ENCODE measurements at places on chromosomes 2 and 18.

- no peak for DNase-seq
These were observed 41.8 kb upstream of the CTAGE1 start for GRCh38 chr18:22459491-22459890.

GRCh38 chr2:134773759-134774742, 55.3 kb upstream of the TMEM163 start:
- no peak for DNase-seq

- no peak for DNase-seq
These were observed 1.4 kb downstream of the UGP2 start for GRCh38 chr2:63843093-63843492.

GRCh38 chr18:55256226-55256928, 297.1 kb upstream of the CCDC68 start:
- DNase-seq, result no peak

DNA sequence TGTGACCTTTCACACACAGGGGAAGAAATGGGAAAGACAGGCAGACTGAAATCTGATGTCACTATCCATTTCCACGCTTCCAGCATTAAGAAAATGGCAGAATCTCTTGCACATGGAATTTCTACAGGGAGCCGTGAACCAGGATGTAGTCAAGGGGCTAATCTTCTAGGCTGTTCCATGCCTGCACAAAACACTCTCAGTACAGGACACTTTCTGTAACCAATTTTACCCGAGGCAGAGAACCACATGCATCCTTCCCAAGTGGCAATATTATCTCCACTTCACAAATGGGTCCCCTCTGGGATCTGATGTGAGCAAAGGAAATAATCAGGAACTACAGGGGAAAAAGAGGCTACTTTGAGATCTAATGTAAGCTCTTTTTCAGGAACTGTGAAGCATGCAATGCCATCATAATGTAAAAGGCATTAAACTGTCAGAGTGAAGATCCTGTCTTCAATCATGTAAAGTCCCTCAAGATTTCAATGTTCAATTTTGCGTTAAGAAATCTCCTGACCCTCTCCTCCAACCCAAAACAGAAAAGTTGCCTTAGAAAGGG, 236.9 kb downstream of the RBM43 start:
- no peak for DNase-seq

DNA sequence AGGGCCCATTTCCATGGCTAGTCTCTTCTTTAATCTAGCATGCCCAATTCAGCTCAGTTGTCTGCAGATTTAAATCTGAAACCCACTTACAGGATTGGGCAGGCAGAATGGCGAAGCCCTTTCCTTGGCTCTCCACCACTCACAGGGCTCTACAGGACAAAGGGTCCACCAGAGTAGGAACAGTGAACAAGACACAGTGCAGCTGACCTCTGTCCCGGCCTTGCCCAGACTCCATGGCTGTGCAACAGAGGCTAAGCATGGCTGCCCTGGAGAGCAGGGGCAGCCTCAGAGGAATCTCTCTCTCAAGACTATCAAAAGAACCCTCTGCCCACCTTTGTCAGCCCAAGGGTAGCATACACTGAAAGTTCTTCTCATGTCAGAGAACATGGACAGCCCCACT, 9.7 kb upstream of the ATP6V1B1 start:
- DNase-seq, result no peak

DNA sequence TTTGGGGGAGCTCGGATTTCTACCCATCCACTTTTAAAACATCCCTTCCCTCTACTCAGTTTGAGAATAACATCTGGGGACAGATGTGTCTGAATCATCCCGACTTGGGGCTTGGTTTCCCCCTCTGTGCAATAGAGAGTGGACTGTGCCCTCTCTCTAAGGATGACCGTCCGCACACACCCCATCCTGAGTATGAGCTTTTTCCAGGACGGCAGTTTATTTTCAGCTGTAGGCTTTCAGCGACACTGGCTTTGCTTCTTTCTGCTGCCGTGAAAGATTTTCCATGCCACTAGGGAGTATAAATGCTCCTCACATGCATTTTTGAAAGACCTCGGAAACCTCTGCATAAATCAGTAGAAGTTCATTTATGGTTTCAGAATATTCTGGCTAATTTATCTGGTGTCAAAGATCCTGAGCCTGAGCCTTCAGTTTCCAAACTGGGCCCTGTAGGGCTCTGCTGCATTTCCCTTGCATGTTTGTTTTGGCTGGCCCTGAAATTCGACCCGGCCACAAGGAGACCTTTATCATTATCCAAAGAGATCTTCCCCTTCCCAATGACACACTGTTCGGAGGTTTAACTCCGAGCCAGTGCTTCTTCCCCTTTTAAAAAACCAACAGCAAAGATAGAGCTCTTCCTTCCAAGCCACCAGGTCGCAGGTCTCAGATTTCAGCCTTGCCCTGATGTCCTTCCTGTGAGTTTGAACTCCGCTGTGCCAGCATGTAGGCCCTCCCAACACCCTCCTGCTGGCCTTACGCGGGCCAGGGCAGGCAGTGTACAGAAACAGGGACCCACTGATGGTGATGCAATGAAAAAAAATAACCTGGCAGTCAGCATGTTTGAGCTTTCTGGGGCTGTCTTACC, 53.3 kb downstream of the FECH start:
- DNase-seq, result no peak

- DNase-seq, result no peak
These were observed 51.7 kb downstream of the SNTG2 start for GRCh38 chr2:1002350-1002749.

GRCh38 chr2:197711578-197711977, 6.4 kb downstream of the MARS2 start:
- no peak for DNase-seq

GRCh38 chr18:10405816-10406663, 48.4 kb upstream of the APCDD1 start:
- DNase-seq, result no peak

GRCh38 chr18:24546307-24546706, 85.9 kb downstream of the HRH4 start:
- DNase-seq, result no peak

DNA sequence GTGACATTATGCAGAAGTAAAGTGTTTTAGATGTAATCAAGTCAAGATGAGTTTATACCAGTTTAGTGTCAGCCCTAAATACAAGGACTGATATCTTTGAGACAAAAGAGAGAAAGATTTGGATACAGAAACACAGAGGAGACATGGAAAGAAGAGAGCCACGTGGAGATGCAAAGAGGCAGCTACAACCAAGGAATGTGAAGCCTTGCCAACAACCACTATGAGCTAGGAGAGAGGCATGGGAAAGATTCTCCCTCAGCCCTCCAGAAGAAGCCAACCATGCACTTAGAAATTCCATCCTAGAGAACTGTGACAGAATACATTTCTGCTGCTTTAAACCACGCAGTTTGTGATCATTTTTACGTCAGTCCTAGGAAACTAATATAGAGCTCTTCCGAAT, 217.2 kb downstream of the DOK6 start:
- DNase-seq, result no peak

DNA sequence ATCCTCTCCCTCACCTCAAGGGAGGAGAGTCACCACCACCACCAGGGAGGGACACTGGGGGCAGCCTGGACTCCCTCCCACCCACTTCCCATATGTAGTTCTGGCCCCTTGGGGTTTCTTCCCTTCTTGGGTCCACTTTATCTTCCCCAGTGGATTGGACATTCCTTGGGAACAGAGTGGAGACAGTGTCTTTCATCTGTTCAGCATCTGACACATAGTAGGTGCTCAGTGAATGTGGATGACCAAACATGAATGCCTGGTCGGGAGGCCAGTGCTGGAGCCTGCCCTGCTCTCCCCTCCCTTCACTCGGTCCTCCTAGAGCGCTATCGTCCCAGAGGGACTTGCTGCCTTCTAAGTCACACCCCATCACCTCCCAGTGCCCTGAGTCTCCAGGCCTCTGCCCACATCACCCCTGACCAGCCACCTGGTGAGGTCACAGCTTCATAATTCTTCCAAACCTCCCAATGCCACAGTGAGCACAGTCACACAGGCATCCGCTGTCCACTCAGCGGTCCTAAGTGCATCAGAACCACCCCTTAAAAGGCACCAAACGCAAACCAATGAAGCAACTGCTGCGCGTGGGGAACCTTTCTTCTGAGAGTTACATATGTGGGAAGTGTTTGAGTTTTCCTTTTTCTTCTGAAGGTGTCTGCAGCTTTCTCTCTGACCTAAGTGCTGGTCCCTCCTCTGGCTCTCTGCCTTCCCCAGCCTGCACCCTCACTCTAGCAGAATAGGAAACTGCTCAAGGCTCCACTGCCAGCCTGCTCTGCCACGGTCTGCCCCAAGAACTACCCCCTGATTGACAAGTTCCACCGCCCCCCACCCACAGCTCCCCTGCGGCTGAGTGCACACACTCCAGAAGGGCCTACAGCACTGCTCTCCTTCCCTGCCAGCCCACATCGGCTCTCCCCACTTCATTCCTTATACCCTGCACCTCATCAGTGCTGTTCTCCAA, 7.2 kb upstream of the SFXN5 start:
- DNase-seq, result no peak

GRCh38 chr18:49866680-49867079, 53.3 kb upstream of the ACAA2 start:
- no peak for DNase-seq

DNA sequence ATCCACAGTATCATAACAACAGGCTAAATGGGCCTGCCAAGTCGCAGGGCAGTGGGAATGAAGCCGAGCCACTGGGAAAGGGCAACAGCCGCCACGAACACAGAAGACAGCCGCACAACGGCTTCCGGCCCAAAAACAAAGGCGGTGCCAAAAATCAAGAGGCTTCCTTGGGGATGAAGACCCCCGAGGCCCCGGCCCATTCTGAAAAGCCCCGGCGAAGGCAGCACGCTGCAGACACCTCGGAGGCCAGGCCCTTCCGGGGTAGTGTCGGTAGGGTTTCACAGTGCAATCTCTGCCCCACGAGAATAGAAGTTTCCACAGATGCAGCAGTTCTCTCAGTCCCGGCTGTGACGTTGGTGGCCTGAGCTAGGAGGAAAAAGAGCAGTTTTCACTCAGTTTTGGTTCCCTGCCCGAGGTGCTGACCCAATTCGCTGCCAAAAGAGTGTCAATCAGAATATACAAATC, 32.2 kb downstream of the KCTD18 start:
- no peak for DNase-seq

DNA sequence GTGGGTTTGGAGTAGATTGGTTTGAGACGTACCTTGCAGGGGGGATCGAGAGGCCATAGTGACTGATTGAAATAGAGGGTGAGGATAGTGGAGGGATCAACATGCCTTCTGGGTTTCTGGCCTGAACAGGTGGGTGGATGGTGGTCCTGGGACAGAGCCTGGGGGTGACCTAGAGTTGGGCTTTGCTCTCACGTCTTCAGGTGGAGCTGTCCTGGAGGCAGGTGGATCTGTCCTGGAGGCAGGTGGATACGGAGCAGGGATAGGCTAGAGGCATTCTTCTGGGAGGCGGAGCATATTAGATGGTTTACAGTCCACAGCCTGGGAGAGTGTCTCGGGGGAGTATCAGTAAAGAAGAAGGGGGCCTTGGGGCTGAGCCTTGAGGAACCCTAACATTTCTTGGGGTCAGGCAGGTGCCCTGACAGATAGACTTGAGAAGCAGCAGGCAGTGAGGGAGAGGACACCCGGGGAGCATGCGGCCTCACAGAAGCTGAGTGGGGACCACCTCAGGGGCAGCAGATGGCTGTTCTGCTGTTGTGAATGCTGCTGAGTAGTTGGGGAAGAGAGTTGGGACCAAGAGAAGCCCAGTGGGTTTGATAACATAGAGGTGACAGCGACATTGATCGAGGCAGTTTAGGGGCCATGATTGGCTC, 1.6 kb downstream of the CAPN10 start:
- DNase-seq, result no peak

DNA sequence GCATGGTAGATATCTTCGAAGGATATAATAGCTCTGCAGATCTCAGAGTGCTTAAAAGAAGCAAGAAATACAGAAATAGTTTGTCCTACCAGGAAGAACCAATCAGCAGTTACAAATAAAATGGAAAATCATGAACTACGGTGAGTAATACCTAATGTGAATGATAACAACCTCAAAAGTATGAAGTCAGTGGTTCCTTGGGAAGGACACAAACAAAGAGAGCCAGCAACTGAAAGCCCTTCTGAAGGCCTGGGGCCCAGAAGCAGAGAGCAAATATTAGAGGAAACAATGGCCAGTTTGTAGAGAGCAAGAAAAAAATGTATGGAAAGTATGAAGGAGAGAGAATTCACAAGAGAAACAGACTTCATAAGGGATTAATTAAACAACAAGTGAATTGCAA, 226.8 kb upstream of the CHST9 start:
- DNase-seq, result no peak

DNA sequence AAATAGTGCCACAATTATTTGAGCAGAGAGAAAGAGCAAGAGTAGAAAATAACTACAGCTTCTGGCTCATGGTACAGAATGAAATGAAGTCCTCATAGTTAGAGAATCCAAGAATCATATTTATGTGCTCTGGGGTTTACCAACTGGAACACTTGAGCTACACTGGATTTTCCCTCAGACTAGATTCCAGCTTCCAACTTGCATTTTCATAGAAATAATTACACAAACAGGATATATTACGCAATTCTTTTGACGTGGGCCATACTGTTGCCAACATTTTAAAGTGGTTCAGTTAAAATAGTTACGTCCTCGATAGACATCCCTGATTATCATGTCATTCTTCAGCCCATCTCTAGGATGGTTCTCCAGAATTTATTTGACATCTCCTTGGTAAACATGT, 129.2 kb downstream of the ETAA1 start:
- no peak for DNase-seq

GRCh38 chr2:45986509-45986908, 310.7 kb upstream of the EPAS1 start:
- no peak for DNase-seq

DNA sequence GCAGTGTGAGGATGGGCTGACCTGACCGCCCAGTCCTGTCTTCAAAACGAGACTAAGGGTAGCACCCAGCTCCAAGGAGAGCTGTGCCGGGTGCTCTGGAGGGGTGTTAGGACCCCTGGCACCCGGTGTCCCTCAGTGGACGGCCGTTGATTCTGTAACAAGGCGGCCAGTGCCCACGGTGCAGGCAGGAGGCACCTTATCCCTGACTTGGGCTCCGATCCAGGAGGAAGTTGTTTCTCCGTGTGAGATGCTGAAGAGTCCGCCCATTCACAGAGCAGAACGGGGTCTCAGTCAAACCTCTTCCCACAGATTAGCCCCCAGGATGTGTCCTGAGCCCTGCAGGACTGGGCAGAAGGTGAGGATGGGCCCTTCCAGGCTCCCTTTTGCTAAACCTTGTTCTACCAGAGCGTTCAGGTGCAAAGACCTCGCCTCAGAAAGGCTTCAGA, 123.0 kb downstream of the NFATC1 start:
- no peak for DNase-seq

GRCh38 chr18:2655954-2656236, 369 bp downstream of the SMCHD1 start:
- no peak for DNase-seq

- no peak for DNase-seq
These were observed 125.6 kb downstream of the TMEM18 start for GRCh38 chr2:551621-552020.

GRCh38 chr18:57951117-57951796, 92.8 kb upstream of the NEDD4L start:
- DNase-seq, result no peak

GRCh38 chr18:23057096-23057495, 78.2 kb upstream of the CABLES1 start:
- no peak for DNase-seq

- no peak for DNase-seq
These were observed 43.4 kb upstream of the SMAD7 start for GRCh38 chr18:48994044-48994651.

All from stimulated activated CD8-positive, alpha-beta memory T cell treated with anti-CD3 and anti-CD28 coated beads, Interleukin-15, amount 100 ng/mL, for 4 hours (primary cell).